Hematopoietic multipotent progenitor cell treated with erythropoietin and hydrocortisone succinate and interleukin-3 and kit ligand, for 4 days (in vitro differentiated cells): ENCODE measurements at places on chromosomes 11 and 22.

GRCh38 chr22:50603511-50604255, 3.1 kb downstream of the MAPK8IP2 start:
- no peak for DNase-seq

DNA sequence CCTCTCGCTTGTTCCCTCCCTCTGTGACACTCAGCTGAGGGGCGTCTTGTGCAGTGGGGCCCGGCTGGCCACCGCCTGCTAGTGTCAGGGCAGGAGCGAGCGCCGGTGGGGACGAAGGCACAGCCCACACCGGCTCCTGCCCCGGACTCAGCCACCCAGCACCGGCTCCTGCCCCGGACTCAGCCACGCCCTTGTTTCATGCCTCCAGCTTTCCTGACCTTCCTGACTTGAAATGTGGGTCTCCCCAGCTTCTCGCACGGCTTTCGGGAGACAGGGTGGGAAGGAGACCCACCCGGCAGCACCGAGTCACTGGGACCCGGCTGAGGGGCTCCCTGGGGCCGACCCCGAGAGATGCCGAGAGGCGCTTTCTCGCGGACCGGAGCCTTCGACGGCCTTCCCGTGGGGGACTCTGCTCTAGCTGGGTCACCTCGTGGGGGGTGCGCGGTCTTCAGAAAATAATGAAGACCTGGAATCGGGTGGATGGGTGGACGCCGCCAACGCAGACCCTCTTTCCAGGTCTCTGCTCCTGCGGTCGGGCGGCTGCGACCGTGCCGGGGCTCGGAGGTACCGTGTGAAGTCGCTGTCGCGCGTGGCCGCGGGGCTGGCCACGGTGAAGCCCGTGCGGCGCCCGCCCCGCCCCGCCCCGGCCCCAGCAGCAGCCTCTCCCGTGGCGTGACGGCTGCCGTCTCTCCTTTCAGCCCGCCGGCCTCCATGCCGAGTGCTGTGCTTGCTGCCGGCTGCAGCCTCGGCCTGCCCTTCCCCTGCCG, 10.2 kb downstream of the GLB1L2 start:
- no peak for DNase-seq

GRCh38 chr11:125562430-125562829, 6.8 kb upstream of the EI24 start:
- no peak for DNase-seq

GRCh38 chr11:66072518-66072917, 2.4 kb downstream of the PACS1 start:
- no peak for DNase-seq

DNA sequence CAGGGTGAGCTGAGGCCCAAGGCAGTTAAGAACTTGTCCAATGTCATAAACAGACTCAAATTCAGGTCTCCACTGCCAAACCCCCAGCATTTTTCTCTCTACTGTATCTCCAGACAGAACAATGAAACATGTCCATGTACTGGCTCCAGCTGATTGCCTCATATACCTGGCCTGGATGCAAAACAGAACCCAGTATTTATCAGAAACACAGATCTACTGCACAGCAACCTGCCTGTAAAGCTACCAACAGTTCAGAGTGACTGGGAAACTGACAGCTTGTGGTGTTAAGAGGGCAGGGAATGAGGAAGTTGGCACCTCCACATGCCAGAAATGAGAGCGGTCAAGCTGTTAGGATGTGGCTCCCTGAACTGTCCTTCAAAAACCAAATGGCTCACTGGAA, 41.6 kb downstream of the C11orf71 start:
- DNase-seq = peak; percentile 59

DNA sequence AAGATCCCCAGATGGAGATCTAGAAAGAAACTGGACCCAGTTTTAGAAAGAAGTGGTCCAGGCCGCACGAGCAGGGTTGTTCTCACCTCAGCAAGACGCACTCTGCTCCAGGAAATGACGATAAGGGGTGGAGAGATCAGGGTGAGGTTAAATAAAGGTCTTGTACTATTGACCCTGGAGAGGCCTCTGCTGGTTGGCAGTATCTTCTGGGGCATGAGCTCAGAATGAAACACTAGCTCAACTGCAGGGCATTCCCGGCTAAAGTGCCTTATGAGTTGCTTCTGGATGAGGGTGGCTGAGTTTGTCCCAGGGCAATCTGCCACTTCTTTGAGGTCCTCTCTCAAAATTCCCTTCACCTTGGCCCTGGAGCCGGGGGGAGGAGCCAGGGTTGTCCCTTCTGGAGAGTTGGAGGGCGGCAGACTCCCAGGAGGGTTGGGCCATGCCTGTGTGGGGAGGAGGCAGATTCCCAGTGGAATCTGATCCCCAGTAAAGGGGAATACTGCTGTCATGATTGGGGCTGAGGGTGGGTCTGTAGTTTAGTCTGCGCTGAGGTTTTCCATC, 10.9 kb downstream of the USP2 start:
- DNase-seq = no peak

DNA sequence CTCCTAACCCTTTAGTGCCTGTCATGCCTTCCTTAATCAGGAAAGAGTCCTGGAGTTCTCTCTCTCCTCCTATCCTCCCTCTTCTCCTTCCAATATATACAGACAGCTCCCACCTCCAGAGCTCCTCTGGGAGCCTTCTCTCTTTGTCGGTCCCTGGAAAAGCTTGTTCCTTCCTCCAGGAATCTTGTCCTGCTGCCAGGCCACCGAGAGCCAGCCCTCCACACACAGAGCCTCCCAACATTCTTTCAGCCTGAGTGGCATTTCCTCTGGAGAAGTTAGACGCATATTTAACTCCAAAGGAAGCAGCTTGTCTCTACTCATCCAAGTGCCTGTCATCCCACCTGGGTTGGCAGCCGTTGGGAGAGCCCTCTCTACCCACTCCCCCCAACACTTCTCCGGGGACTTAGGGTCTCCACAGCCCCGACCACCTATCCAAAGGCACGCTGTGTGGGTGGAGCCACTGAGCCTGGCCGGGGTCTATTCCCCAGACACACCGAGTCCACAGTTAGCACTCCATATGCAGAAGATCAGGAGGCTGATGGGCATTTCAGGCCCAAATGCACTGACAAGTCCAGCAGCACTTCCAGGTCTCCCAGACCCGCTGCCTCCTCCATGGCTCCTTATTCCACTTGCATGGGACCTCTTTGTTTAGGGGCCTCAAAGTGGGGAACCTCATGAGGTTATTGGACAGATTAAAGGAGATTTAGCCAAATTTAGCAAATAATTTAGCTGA, 31.1 kb downstream of the DKK3 start:
- no peak for DNase-seq

DNA sequence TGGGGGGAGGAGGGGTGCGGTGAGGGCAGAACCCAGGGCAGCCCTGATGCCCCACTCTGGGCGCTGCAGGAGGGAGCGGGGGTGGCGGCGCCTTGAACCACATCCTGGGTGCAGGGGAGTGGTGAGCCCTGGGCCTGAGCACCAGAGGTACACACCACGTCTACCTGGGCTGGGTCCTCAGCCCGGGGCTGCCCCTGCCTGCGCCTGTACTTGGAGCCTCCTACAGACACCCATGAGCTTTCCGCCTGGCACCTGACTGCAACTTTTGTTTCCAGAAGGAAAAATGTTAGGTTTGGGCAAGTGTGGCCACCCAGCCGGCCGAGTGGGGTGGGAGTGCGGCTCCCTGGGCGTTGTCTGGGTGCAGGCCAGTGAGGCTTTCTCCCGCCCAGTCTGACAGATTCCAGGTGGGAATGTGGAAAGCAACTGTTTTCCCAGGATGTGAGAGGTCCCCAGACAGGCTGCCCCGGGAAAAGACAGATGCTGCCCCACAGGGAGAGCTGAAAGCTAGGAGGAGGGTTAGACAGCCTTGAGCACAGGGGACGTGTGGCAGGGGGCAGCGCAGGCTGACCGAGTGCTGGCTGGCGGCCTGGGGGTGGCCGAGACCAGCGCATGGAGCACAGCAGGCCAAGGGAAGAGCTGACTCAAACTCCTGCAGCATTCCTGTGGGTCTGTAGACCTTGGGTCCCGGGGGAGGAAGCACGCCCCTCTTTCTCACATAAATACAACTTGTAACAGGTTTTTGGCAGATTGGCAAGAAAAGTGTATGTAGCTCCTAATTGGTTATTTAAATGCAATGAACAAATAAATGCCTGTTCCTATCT, 44.1 kb downstream of the GNB1L start:
- no peak for DNase-seq

DNA sequence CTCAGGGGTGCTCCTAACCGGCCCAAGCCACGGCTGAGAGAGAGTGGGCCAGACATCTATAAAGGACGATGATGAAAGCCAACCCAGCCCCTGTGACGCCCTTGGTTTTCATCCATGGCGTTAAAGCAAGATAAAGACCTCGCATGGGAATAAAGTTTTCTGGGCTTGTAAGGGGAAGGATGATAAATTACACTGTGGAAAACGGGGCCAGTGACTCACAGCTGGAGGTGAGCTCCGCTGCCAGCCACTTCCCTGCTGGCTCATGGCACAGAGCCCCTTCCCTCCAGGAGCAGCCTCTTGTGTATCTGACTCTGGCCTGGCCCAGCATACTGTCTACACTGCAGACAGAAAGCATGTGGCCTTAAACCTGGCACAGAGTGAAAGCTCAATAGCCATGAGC, 503.2 kb upstream of the B3GAT1 start:
- no peak for DNase-seq
